Activated CD4-positive, alpha-beta T cell treated with anti-CD3 and anti-CD28 coated beads for 24 hours (primary cell): ENCODE measurements at places on chromosomes 7 and 10.

DNA sequence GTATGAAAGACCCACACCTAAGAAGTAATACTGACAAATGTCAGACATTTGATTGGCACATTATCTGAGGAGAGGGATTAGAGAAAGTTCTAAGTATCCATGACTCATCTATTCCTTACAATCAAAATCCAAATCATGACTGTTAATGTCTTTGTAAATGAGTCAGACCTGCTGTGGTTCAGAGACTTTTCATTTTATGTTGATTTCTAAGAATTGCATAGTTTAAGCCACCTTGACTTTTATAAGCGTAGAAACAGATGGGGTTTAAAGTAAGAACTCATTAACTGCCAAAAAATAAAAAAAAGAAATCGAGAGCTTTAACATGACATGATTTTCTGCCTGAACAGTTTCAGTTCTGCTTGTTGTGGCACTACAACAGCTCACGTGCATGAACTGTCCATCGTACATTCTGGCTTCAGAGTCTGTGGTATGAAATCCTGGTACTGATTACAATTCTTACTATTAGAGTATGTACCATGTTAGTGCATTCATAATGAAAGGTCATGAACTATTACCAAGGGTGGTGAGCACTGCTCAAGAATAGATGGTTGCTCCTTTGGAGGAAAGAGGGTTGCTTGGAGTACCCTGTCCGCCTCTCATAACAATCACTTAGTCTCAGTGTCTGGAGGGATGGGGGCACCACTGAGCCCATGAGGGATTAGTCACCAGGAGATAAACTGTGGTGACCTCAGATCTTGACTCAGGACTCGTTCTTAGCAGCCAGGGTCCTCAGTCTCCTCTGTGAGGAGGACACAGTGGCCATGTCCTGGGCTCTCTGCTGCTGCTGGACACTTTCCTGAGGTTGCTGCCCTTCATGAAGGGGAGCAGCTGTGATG, 42.2 kb downstream of the ACSM6 start:
- no peak for DNase-seq

DNA sequence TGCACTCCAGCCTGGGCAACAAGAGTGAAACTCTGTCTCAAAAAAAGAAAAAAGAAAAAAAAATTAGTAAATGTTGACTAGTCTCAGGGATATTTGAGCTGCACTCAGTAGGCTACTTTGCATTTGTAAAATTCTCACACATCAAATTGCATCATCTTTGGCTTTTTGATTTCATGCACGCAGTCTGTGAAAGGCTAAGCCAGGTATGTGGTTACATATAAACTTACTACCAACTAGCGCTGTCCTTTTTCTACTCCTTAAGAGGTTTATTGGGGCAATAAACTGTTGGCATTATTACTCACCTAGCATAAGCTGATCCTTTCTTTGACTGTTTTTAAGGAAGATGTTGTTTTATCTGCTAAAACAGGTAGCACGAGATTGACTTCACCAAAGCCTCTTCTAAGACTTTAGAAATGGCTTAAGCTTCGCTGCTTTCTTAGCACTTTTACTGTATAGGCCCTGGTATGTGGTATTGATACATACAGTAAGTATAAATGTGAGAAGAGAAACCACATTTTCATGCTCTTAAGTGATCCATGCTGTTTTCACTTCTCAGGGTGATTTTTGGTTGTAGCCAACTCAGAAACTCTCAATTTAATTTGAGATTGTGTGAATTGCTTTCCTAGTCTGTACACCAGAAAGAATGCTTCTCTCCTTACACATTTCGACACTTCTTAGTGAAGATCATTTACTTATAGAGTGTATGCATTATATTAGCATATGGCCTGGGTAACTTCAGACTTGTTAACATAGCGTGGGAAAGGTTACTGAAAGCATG, 323.9 kb downstream of the AUTS2 start:
- DNase-seq: no peak

GRCh38 chr7:67875558-67875957, 878.9 kb downstream of the TYW1 start:
- no peak for DNase-seq

- no peak for DNase-seq
These were observed 217.2 kb upstream of the HDAC9 start for GRCh38 chr7:18278316-18278715.

GRCh38 chr7:10156972-10157371, 816.7 kb upstream of the PHF14 start:
- DNase-seq: no peak

DNA sequence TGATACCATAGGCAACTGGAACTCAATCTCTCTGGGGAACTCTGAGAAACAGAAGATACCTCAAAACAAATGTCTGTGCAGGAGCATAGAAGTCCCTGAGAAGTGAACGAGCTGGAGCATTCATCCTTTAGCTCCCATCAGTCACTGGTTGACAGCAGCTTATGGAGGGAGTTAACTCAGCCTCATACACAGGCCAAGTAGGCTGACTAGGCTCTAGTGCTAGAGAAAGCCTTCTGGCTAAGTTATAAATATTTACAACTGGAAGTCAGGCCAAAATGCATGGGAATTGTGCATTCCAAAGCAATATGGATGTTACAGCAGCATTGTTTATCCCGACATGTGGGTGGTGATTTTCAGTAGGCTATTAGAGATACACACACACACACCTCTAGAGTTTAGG, 66.5 kb downstream of the ANK3 start:
- no peak for DNase-seq

DNA sequence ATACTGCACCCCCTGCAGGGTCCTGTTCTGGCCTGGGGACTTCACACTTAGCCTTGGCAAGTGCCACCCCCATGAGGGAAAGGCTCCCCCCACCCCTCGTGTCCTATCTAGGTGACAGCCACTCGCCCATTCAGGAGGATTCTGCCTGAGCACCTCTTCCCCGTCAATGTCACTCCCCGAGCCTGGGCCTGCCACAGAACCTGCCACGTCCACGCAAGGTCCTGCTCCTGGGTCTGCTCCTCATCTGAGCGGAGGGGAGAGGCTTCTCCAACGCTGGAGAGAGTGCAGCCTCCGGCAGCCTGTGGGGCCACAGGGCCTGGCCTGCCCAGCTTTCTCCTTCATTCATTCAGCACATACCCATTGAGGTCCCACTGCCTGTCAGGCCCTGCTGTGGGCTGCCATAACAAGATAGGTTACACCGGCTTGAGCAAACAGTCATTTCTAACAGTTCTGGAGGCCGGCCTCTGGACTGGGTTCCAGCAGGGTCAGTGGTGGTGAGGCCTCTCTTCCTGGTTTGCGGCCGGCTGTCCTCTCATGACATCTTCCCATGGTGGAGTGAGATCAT, 92.0 kb upstream of the RET start:
- no peak for DNase-seq

DNA sequence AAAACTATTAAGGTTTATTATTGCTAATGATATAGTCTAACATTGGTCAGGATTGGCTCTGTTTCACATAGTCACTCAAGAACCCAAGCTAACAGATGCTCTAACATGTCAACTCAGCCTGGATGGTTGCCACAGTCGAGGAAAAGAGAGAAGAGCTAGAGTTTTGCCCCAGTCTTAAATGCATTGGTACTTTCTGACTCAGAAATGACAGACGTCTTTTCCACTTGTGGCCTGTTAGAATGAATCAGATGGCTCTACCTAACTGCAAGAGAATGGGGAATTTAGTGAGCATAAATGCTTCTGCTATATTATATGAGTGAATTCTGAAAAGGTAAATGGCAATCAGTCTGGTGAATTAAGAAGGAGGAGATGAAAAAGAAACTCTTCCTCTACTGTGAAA, 13.9 kb downstream of the HECTD2 start:
- no peak for DNase-seq

- DNase-seq: no peak
These were observed 149.5 kb upstream of the SMIM30 start for GRCh38 chr7:113267885-113268284.

DNA sequence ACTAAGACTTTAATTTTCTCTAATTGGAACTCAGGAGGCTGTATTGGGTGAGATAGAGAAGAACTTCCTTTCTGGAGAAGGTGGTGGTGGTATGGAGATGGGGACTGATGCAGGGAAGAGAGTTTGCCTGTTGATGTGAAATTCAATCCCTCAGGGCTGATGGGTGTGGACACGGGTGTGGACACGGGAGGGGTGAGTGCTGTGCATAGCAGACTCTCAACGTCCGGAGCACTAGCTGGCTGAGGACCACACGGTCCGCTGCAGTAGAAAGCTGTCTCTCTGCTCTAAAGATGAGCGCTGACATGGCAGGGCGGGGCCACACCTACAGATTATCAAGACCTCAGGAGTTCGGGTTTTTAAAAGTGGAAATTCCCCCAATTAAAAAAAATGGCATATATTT, 148.5 kb upstream of the PITRM1 start:
- no peak for DNase-seq

GRCh38 chr7:141671705-141672496, 30.1 kb downstream of the DENND11 start:
- no peak for DNase-seq

- no peak for DNase-seq
These were observed 68.6 kb downstream of the SRI start for GRCh38 chr7:88151119-88151790.

- no peak for DNase-seq
These were observed 67.4 kb downstream of the NEURL1 start for GRCh38 chr10:103560886-103561285.

DNA sequence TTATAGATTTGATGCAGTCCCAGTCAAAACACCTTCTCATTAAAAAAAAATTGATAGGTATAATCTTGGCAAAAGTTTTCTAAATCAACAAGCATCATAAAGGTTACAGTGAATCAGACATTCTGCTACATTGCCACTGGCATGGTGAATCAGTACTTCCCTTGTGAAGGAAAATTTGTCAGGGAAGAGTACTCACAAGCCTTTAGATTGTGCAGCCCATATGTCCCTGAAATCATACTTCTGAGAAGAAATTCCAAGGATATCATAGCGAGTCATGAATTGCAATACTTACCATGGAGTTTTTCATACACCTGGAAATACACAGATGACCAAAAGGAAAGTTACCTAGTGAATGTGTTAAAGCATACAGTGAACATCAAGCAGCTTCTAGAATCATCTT, 17.2 kb downstream of the VSTM2A start:
- no peak for DNase-seq

DNA sequence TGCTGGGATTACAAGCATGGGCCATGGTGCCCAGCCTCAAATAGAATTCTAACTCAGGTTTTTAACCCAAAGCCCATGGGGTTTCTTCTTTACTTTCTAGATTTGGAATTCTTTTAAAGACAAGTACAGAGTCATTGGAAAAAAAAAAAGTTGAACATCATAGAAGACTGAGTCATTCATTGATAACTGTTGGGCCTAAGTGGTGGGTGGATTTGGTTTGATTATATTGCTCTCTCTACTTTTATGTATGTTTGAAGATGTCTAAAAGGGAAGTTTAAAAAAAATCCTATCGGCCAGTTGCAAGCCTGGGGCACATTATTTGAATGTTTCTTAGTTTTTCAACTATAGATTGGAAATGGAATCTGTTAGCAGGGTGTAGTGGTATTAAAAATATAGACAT, 49.7 kb downstream of the INPP5F start:
- no peak for DNase-seq

GRCh38 chr7:101644879-101645278, 15.8 kb upstream of the MYL10 start:
- DNase-seq: no peak

DNA sequence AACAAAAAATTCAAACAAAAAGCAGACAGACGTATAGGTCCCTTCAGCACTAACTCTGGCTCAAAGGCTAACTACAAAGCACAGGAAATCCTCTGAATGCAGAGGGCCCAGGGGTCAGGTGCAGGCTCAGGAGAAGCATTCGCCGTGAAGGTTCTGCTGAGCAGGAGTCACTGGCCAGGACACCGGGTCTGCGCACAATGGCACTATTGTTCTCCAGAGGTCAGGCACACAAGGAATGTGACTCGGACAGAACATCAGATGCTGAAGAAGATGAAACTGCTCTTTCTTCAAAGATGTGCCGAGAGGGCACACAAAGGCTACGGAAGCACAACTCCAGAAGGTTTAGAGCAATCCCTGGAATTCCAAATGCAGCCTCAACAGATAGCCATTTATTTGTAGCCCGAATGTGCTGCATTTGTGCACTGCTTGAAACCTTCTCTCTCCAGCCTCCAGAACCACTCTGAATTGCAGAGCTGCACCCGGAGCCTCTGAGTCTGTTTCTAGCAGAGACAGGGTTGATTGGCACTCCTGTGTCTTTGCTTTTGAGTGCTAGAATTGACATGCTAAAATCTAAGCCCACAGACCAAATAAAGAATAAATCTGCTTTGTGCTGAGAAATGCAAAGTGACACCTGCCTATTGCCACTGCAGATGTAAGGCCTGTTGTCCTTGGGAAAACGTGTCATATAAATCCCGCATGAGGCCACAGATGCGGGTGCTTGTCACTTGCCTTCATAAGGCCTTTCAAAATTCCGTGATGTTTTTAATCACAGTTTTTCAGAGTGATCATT, 85.4 kb upstream of the AFAP1L2 start:
- DNase-seq: no peak

- no peak for DNase-seq
These were observed at the start of gene OPN4 for GRCh38 chr10:86654411-86655172. Gene OPN4, plus strand, starts transcription at chr10:86654547. Its CDS starts 237 bp downstream, at chr10:86654784.

- DNase-seq: no peak
These were observed 5.3 kb downstream of the MEOX2 start for GRCh38 chr7:15681186-15681585.

DNA sequence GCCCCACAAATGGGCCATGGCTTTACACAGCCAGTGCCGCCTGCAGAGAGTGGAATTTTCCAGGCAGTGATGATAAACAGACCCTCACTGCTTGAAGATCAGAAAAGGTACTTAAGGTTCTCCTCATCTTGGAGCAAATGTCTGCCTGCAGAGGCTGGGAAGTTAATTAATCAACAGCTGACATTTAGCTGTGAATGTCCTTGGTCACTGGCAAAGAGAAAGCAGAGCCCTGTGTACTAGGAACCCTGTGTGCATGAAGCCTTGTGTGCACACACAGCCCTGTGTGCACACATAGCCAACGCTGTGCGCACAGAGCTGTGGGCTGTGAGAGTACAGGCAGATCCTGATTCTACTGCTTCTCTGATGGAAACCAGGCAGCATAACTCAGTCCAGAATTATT, 291.6 kb upstream of the MKI67 start:
- DNase-seq: no peak

DNA sequence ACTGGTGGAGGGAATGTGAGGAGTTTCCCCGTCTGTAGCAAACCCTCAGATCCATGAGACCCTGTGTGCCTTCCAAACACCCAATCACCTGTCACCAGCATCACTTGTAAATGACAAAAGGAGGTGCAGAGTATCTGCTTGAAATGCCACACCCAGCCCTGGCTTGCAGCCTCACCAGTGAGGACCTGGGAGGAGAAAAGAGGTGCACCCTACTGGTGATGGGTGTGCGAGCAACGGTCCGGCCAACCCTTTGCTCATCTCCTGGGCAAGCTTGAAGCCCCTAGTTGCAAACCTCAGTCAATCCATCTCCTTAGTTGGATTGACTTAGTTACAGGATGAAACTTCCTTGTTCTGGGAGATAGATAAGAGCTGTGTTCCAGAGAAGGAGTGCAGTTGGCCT, 62.4 kb upstream of the WAPL start:
- no peak for DNase-seq
